Right ventricle myocardium superior (tissue), 1 donor: ENCODE measurements at places on chromosomes 6 and 20. TPM values are rescaled to one million over a fixed set of nuclear protein-coding genes. Genes with fewer than 3 reads are reported as not detected.

TULP1 gene
- not detected for total RNA-seq

OPRM1 gene
- not detected for total RNA-seq

SNX5 gene
- 39.9 TPM for total RNA-seq

TINAG gene
- 0.16 TPM for total RNA-seq
